Fibroblast of lung (primary cell): ENCODE measurements at places on chromosomes 4 and X. TPM values are rescaled to one million over a fixed set of nuclear protein-coding genes. Genes with fewer than 3 reads are reported as not detected.

The AREG gene
- total RNA-seq, result 1.5 and 2.0 TPM in 2 replicates

The AGTR2 gene
- under 0.01 TPM in 1 of 2 replicates, not detected in the other for total RNA-seq

The GPM6B gene
- total RNA-seq, result 0.99 and 1.0 TPM in 2 replicates

The FNIP2 gene
- 16.7 and 36.8 TPM in 2 replicates for total RNA-seq

The PRDM5 gene
- total RNA-seq, result 19.0 TPM in 2 replicates

The RASL11B gene
- 0.26 and 2.1 TPM in 2 replicates for total RNA-seq

The RHOXF2 gene
- not detected in 2 replicates for total RNA-seq

The SPANXA2 gene
- not detected in 2 replicates for total RNA-seq

The PAGE2B gene
- total RNA-seq, result not detected in 2 replicates

The STIM2 gene
- 19.0 and 33.0 TPM in 2 replicates for total RNA-seq

The SUPT20HL1 gene
- not detected in 2 replicates for total RNA-seq

The SSX1 gene
- total RNA-seq, result not detected in 2 replicates

The GYPB gene
- total RNA-seq, result not detected in 2 replicates

The ADH4 gene
- not detected in 2 replicates for total RNA-seq

The EDA gene
- total RNA-seq, result 0.17 and 0.26 TPM in 2 replicates

The UGT2B17 gene
- not detected in 2 replicates for total RNA-seq

The PLS3 gene
- 223 and 277 TPM in 2 replicates for total RNA-seq

The CCNB3 gene
- total RNA-seq, result 0.51 and 0.83 TPM in 2 replicates

The MND1 gene
- total RNA-seq, result 1.0 and 5.8 TPM in 2 replicates

The SMPX gene
- not detected in 2 replicates for total RNA-seq

The AFF1 gene
- total RNA-seq, result 14.1 and 21.1 TPM in 2 replicates

The FAM184B gene
- under 0.01 TPM in 1 of 2 replicates, not detected in the other for total RNA-seq

The CLTRN gene
- 0.26 and 0.50 TPM in 2 replicates for total RNA-seq

The XK gene
- 0.17 and 0.26 TPM in 2 replicates for total RNA-seq

The TRIM2 gene
- total RNA-seq, result 70.4 and 90.8 TPM in 2 replicates

The MCF2 gene
- under 0.01 TPM in 2 replicates for total RNA-seq

The ETNPPL gene
- total RNA-seq, result not detected in 2 replicates

The GJB1 gene
- not detected in 2 replicates for total RNA-seq

The TRIM61 gene
- 4.5 and 5.4 TPM in 2 replicates for total RNA-seq

The TRAM1L1 gene
- total RNA-seq, result 3.1 and 5.0 TPM in 2 replicates

The GPC4 gene
- 1.5 and 2.8 TPM in 2 replicates for total RNA-seq

The CXCR3 gene
- not detected in 2 replicates for total RNA-seq

The IL2RG gene
- total RNA-seq, result not detected in 2 replicates

The INPP4B gene
- total RNA-seq, result 9.2 and 19.7 TPM in 2 replicates

The TXK gene
- total RNA-seq, result 0.26 and 0.66 TPM in 2 replicates

The DCAF8L1 gene
- total RNA-seq, result not detected in 2 replicates

The PCYT1B gene
- 0.17 and 0.51 TPM in 2 replicates for total RNA-seq

The C4orf36 gene
- 2.8 and 6.3 TPM in 2 replicates for total RNA-seq

The MAGEA2 gene
- not detected in 2 replicates for total RNA-seq

The GAGE12E gene
- total RNA-seq, result not detected in 2 replicates

The STOX2 gene
- total RNA-seq, result 0.66 and 0.77 TPM in 2 replicates

The KLHL4 gene
- 2.1 and 3.5 TPM in 2 replicates for total RNA-seq

The TRMT2B gene
- 10.3 and 14.2 TPM in 2 replicates for total RNA-seq

The CT45A8 gene
- not detected in 2 replicates for total RNA-seq

The STATH gene
- total RNA-seq, result not detected in 2 replicates

The OTC gene
- not detected in 2 replicates for total RNA-seq

The TMPRSS11F gene
- not detected in 2 replicates for total RNA-seq

The APLN gene
- 0.17 and 3.6 TPM in 2 replicates for total RNA-seq

The PDGFRA gene
- total RNA-seq, result 350 and 363 TPM in 2 replicates

The TMEM35A gene
- total RNA-seq, result 11.6 and 28.6 TPM in 2 replicates
